NCI-H1417 (cell line): ENCODE measurements at places on chromosomes 5 and 9.

DNA sequence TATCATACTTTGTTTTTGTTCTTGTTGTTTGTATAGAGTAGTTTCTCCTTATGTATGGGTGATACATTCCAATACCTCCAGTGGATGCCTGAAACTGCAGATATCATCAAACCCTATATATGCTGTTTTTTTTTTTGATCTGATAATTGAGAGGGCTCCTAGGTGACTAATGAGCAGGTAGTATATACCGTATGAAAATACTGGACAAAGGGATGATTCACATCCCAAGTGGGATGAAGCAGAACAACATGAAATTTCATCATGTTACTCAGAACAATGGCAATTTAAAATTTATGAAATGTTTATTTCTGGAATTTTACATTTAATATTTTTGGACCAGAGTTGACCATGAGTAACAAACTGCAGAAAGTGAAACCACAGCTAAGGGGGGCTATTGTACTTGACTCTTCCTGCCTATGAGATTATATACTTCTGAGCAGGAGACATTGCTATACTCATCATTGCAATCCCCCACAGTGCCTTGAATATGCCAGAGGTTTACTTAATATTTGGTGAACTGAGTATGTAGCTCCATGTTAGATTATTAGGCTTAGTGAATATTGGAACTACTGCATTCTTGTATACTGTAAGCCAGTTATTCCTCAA, 258.7 kb upstream of the FBXL7 start:
- DNase-seq, result no peak

GRCh38 chr9:13677801-13678200, 398.3 kb upstream of the MPDZ start:
- no peak for DNase-seq

GRCh38 chr5:128228008-128228407, 144.4 kb downstream of the SLC12A2 start:
- no peak for DNase-seq

DNA sequence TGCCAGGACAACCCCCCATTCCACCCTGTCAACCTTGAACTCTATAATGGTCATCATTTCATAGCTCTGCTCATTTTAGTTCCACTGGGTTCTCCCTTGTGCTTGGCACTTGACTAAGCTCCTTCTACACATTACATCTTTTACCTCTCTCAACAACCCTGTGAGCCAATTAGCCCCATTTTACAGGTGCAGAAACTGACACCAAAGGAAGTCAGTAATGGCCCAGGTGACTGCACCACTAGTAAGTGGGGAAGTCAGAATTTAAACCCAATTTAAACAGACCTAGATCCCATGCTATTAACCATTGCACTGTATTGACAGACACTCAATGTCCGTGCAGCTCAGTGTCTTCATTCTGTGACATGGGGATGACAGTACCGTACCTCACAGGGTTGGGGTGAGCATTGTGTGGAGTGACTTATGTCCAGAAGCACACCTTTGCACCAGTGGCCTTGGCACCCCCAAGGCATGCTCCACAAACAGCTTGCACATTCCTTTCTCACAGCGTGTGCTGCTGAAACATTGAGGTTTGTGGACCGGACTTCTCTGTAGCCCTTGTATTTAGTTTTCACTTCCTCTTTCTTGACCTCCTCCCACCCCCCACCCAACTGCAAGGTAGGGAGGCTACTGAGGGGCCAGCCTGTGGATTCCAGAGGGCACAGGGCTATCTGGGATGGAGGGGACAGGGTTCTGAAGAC, 23.1 kb downstream of the IRF1 start:
- DNase-seq, result no peak

DNA sequence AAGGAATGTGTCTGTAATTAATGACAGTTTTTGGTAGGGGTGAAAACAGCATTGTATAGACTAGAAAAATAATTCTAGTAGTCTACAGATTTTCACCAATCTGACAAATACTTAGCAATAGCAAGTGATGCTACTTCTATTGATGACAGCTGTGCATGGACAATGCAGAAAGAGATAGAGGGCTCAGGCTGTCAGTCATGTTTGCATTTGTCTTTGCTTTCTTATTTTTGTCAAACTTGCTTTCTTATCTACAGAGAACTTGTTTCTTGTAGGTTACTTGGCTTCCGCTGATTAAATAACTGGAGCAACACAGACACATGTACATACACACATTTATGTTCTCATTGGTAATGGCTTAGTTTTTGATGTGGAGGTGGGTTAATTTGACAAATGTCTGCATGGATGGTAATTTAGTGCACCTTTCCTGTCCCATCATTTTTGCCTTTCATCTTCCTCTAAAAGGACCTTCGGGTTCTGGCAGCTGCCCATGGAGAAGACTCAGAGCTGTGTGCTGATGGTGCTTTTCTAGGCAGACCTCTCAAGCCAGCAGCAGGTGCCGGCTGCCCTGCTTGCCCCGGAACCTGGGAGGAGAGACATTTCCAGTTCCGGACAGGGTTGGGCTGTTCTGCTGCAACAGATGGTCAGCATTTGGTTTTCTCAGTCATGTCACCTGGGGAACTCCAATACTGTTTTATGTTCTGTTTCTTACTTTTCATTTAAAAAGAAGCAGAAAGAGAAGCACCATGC, 28.8 kb downstream of the CAMK4 start:
- no peak for DNase-seq

- peak; percentile 21 for DNase-seq
Measured at GRCh38 chr5:149358294-149358651, 427 bp downstream of the PCYOX1L start.

- no peak for DNase-seq
Measured at GRCh38 chr5:141691286-141691866, 9.3 kb upstream of the ARAP3 start.

DNA sequence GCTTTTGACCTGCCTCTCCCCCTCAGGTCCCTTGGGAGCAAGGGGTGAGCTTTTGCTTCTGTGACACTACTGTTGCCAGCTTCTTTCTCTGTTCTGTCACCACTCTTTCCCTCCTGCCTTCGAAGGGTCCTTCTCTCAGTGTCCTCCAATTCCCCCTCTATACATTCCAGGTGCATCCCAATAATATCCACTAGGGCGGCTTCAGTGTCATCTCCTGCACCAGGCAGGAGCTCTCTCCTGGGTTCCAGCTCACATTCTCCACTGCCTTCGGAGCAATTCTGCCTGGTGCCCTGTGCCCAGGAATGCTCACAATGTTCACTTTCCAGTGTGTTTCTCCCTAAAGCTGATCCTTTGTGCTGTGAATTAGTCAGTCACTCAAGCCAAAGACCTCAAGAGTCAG, 83.9 kb upstream of the CXCL14 start:
- DNase-seq, result no peak

DNA sequence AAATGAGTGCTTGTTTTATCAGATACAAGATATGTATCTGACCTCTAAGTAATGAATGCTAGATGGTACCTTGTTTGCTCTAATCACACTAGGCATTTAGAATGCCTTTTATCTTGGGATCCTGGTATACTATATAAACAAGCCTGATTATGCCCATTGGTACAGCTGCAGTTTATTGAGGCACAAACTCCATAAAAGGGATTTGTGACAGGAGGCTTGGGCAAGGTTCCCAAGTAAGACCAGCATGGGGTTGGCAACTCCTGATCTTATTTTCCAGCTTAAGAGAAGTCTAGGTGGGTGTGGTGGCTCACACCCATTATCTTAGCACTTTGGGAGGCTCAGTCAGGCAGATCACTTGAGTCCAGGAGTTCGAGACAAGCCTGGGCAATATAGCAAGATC, 93.9 kb upstream of the DMRT1 start:
- DNase-seq, result no peak

DNA sequence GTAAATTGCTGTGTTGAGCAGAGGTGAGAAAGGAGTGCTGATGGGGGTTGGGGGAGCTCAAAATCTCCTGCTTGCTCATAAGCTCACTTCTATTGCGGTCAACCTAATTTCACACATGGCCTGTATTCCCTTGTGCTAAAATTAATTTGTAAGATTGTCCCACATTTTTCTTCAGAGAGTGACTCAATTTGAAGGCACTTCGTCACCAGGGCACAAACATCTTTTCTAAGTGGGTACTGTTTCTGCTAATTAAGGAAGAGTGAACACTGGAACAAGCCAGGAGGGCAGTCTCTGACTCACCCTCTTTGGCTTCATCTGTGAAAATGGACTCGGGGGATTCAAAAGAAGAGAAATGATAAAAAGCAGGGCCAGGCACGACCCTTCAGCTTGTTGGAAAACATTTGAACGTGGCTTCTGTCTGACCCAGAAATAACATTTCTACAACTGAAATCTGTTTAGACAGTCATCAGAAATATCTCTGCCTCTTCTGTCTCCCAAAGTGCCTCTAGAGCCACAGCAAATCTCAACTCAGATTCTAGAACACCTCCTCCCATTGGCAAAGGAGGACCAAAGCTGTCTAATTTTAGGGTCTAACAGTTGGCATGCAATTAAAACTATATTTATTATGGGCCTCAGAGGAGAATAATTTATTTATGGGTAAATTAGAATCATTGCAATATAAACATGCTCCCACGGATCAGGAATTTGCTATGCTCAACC, 49.8 kb downstream of the FEM1C start:
- DNase-seq, result no peak

GRCh38 chr9:135501261-135502167, 1.0 kb downstream of the MRPS2 start:
- no peak for DNase-seq

GRCh38 chr5:16081376-16081955, 98.1 kb downstream of the MARCHF11 start:
- no peak for DNase-seq

DNA sequence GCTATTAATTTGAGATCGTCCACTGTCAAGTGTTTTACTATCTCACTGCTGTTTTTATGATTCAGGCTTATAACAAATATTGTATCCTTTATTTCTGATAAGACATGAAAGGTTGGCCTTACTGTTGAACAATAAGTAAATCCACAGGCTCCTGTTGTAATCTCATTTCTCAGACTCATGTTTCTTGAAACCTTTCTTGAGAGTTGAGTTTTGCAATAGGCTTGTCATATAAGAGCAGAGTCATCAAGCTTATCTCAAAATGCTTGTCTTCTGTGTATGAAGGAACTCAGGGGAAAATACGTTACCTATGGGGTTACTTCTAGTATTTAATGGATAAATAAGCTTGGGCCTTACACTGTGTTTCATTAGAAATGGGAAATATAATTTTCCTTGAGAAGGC, 9.2 kb upstream of the TLX3 start:
- no peak for DNase-seq

DNA sequence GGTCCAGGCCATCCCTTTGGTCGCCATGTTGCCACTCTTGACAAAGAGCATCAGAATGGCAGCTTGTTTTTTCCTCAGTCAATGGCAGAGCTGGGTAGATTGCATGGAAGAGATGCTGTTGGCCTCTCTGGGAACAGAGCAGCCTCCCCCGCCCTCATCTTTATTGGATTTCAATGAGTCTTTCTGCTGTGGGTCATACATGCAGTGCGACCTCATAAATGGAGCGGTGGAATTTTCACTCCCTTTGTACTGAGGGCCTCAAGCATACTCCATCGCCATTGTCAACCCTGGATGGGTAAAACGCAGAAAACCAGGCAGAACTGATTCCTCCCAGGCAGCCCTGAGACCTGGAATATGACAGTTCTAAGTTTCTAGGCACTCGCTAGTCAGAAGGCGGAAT, 71.8 kb downstream of the ZNF618 start:
- DNase-seq, result no peak

DNA sequence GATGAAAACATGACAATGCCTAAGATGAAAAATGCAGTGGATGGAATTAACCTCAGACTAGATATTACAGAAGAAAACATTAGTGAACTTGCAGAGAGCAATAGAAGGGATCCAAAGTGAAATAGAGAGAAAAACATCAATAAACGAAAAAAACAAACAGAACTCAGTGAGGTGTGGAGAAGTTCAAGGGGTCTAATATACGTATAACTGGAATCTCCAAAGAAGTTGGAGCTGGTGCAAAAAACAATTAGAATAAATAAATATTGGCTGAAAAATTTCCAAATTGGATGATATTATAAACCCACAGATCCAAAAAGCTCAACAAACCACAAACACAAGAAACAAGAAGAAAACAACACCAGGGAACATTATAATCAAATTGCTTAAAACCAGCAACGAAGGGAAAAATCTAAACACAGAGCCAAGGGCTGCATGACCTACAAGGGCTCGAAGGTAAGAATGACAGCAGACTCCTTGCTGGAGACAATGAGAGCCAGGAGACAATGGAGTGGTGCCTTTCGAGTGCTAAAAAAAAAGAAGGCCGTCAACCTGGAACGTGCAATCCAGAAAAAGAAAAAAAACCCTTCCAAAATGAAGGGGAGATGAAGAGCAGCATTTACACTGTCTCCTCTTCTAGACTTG, 11.8 kb downstream of the FAM163B start:
- peak; percentile 19 for DNase-seq

GRCh38 chr9:137084526-137084925, 2.3 kb upstream of the MAN1B1 start:
- no peak for DNase-seq

GRCh38 chr5:122779451-122779850, 4.6 kb downstream of the SNX2 start:
- DNase-seq, result no peak

DNA sequence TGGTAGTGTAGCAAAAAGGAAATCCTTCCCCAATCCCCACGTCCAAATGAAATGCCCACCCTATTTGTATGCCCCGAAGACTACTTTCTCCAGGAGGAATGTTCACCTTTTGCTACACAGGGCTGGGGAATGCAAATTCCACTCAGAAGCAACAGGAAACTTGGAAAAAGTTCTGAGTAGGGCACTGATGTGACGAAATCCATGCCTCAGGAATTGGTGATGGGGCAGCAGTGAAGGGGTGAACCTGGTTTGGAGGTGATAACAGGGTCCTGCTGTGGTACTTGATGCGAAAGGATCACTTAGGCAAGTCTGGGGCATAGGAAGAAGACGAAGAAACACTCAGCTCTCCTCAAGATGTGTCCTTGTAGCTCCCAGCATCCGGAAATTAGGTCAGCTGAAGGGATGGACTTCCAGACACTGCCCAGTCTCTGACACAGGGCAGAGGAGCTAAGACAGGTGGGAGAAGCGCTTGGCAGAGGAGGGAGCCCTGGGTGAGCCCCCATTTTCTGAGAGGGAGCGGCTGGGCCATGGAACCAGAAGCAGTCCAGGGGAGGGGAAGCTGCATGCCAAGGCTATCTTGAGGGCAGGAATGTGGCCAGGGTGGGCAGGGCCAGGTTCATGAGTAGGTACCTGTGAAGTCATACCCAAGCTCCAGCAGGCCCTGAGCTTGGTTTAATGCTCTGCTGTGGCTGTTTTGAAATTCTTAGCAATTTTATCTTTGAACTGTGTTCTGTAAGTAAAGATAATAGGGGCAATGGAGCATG, 22.2 kb upstream of the MVB12B start:
- no peak for DNase-seq

GRCh38 chr5:142817949-142818431, 47.8 kb downstream of the ARHGAP26 start:
- no peak for DNase-seq

GRCh38 chr9:27279611-27280010, 17.3 kb downstream of the EQTN start:
- DNase-seq, result no peak

GRCh38 chr9:95017062-95017461, 290.6 kb downstream of the AOPEP start:
- no peak for DNase-seq

- no peak for DNase-seq
Measured at GRCh38 chr9:92978345-92978875, 31.1 kb downstream of the FGD3 start.

- no peak for DNase-seq
Measured at GRCh38 chr5:2797160-2797559, 45.7 kb upstream of the IRX2 start.

GRCh38 chr5:150593593-150593992, 46.9 kb upstream of the SYNPO start:
- no peak for DNase-seq
